H7 (cell line): ENCODE measurements at places on chromosomes 12 and 14.

- DNase-seq = no peak
These were observed 26.9 kb downstream of the TCP11L2 start for GRCh38 chr12:106329231-106329982.

- DNase-seq = peak; percentile 56
These were observed 217.6 kb downstream of the ANO6 start for GRCh38 chr12:45433441-45433868.

- DNase-seq = no peak
These were observed 128.9 kb downstream of the FOXN3 start for GRCh38 chr14:89288114-89288513.

- no peak for DNase-seq
These were observed 47.6 kb downstream of the CRACR2A start for GRCh38 chr12:3705354-3705675.

DNA sequence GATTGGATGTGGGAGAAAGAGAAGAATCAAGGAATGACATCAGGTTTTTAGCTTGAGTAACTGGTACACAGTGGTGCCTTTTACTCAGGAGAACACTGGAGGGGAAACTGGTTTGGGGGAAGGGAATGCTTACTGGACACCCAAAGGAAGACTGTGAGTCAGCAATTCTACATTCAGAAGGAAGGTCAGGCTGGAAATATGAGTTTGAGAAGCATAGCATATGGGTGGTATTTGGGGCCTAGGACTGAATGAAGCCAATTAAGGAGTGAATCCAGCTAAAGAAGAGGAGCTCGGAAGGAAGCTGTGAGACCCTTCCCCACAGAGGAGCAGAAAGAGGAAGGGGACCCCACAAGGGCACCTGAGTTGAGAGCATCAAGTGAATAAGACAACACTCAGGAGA, 35.4 kb downstream of the DMAC2L start:
- no peak for DNase-seq

DNA sequence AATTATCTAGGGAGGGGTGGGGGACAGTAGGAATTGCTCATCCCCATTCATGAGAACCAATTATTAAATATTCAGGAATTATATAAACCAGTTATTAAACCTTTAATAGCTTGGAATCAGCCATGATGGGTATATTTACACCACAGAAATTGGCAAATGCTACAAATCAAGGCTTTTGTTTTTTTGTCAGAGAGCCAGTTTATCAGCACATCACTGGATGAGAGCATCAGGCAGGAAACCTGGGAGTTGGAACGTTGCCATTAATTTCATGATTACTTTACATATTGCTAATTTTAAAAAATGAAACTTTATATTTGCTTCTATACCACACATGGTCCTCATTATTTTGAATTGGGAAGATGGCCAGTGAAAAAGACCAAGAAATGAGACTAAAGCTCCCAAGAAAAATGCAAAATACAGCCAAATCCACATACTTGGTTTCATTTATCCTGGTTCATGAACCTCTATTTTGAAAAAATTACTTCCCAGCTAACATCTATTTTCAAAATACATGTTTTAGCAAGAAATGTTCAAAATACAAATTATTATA, 48.4 kb downstream of the ATL1 start:
- no peak for DNase-seq

GRCh38 chr12:47190271-47190750, 110.6 kb upstream of the AMIGO2 start:
- DNase-seq = no peak

- no peak for DNase-seq
These were observed 469.0 kb upstream of the FOXG1 start for GRCh38 chr14:28297559-28297958.

DNA sequence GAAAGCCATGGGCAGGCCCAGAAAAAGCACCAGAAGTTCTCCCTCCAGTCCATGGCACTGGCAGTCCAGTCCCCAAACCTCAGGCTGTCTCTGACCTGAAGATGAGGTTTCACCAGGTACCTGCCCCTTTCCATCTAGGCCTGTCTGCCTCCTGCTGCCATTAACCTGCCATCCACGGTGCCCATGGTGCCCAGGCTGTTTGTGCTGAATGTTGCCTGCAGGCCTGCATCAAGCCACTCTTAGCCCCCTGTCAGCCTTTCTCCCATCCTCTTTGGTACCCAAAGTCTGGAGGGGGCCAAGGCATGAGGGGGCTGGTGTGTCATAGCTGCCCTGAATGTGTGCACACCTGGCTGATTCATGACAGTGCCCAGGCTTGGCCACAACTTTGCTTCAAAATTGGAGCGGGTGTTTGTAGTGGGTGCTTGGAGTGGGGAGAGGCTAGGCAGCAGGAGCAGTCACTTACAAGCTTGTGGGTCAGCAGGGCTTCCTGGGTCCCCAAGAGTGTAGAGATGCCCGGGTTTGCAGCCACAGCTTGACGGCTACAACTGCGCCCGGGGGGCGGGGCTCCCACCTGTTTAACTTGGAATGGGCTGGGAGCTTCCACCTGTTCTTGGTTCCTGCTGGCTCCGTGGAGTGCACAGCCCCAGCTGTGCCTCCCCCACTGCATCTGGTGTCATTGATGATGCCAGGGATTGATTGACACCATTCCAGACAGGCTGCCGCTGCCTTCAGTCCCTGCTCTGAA, 88.5 kb downstream of the GPHN start:
- no peak for DNase-seq

GRCh38 chr12:4278329-4279197, 5.0 kb downstream of the CCND2 start:
- no peak for DNase-seq

- no peak for DNase-seq
These were observed 466.2 kb upstream of the FOXG1 start for GRCh38 chr14:28300356-28300755.

GRCh38 chr14:96050482-96050881, 11.3 kb downstream of the C14orf132 start:
- DNase-seq = no peak

- peak; percentile 13 for DNase-seq
These were observed 1.6 kb downstream of the FGF6 start for GRCh38 chr12:4444031-4444430.

DNA sequence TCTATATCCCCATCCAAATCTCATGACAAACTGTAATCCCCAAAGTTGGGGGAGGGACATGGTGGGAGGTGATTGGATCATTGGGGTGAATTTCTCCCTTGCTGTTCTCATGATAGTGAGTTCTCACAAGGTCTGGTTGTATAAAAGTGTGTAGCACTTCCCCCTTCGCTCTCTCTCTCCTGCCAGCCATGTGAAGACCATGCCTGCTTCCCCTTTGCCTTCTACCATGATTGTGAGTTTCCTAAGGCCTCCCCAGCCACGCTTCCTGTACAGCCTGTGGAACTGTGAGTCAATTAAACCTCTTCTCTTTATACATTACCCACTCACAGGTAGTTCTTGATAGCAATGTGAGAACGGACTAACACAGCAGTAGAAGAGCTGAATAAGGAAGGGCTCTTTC, 62.6 kb upstream of the VASH1 start:
- DNase-seq = no peak

GRCh38 chr12:104697186-104697585, 240.4 kb downstream of the CHST11 start:
- no peak for DNase-seq

- no peak for DNase-seq
These were observed 9.6 kb upstream of the FLVCR2 start for GRCh38 chr14:75568791-75569190.

DNA sequence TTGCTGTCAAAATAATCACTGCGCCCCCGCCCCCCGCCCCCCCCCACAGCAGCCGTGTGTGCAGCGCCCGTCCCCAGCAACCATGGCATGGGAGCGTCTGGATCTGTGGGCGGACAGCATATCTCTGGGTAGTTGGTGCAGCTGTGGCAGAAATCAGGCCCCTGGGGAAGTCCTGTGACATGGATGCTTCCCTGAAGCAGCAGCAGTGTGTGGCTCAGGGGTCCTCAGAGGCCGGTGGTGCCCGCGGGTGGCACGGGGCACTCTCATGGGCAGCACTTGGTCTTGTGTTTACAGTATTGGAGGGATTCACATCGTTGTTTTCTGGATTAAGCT, 19.2 kb downstream of the XRCC3 start:
- no peak for DNase-seq

DNA sequence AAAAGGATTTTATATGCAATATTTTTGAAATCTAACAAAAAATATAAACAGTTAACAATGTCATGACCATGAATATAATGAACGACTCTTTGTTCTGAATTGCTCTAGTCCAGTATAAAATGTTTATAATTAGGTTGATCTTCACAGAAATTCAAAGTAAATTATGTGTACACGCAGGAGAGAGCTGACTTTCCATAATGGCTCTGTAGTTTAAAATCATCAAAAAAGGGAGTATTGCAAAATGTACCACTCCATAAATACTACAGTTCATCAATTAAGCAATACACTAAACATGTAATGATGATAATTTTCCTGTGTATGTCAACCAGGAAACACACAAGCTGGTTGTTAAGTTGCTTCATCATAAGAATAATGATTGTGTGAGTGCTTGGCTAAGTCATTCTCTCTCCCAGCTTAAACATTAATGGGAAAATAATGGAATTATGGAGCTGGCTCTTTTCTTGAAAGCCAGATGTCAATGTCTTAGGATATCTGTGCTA, 189.5 kb upstream of the PLEKHG7 start:
- DNase-seq = no peak

- DNase-seq = peak; percentile 87
These were observed 629 bp downstream of the FBRSL1 start for GRCh38 chr12:132490422-132491137.

DNA sequence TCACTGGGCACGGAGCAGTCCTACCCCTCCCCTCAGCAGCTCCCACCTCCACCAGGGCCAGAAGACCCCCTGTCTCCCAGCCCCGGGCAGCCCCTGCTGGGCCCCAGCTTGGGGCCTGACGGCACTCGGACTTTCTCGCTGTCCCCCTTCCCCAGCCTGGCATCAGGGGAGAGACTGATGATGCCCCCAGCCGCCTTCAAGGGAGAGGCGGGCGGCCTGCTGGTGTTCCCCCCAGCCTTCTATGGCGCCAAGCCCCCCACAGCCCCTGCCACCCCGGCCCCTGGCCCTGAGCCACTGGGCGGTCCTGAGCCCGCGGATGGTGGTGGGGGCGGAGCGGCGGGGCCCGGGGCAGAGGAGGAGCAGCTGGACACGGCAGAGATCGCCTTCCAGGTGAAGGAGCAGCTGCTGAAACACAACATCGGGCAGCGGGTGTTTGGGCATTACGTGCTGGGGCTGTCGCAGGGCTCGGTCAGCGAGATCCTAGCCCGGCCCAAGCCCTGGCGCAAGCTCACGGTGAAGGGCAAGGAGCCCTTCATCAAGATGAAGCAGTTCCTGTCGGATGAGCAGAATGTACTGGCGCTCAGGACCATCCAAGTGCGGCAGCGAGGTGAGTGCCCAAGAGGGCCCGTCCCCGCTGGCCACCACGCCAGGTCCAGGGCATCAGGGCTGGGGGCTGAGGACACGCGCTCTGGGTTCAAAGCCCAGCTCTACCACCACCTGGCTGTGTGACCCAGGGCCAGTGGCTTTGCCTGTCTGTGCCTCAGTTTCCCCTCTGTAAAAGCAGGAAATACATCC, 58.6 kb downstream of the PHETA1 start:
- peak; percentile 61 for DNase-seq

- no peak for DNase-seq
These were observed 7.7 kb downstream of the SLC15A4 start for GRCh38 chr12:128815779-128816642.

DNA sequence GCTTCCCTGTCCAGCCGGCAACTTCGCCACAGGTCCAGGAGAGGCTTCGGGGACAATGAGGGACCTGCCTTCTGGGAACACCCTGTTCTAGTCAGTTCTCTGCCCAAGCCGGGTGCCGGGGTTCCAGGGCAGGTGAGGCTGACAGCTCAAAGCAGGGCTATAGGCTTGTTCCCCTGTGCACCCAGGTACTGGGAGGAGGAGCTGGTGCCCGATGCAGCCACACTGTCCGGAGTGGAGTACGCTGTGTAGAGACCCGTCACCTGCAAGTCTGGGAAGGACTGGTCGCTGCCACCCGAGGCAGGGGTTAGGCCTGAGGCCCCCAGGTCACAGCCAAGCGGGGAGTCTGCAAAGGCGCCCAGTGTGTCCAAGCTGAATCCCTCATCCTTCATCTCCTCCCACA, 29.6 kb downstream of the FOXN4 start:
- DNase-seq = no peak

- DNase-seq = no peak
These were observed 137.7 kb downstream of the MON2 start for GRCh38 chr12:62604373-62604772.

GRCh38 chr12:57040750-57041149, 9.2 kb downstream of the MYO1A start:
- no peak for DNase-seq

DNA sequence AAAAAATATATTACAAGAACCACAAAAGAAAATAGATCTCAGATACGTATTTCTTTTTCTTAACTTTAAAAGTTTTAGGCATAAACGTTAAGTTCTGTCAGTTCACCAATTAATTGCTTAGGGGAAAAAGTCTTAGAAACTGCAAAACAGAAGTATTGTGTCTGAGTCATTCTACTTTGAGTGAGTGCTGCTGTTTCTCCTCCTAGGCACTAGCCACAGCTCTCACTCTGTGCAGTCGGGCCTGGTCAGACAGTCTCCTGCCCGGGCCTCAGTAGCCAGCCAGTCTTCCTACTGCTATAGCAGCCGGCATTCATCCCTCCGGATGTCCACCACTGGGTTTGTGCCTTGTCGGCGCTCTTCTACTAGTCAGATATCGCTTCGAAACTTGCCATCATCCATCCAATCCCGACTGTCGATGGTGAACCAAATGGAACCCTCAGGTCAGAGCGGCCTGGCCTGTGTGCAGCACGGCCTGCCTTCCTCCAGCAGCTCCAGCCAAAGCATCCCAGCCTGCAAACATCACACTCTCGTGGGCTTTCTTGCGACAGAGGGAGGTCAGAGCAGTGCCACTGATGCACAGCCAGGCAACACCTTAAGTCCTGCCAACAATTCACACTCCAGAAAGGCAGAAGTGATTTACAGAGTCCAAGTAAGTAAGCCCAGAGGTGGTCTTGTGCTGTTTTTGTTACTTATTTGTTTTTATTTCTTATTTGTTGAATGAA, 201.3 kb downstream of the PCNX1 start:
- DNase-seq = no peak

- peak; percentile 77 for DNase-seq
These were observed 2.0 kb downstream of the SIX1 start for GRCh38 chr14:60647081-60647836.
